ENCODE measurements at places on chromosomes 4 and X. TPM values are rescaled to one million over a fixed set of nuclear protein-coding genes. Genes with fewer than 3 reads are reported as not detected.

GRCh38 chr4:113881256-113881655, 98.2 kb downstream of the ARSJ start:
- H3K27me3 ChIP-seq, result no peaks in the 10 kb centered on the region
- no peaks in the 10 kb centered on the region for H3K4me1 ChIP-seq
- H3K4me3 ChIP-seq, result no peak overlapping the region

GRCh38 chr4:23931489-23931830, 41.6 kb upstream of the PPARGC1A start:
- DNase-seq, result no peak
- no peak overlapping the region for H3K4me3 ChIP-seq
- H3K36me3 ChIP-seq, result no peaks in the 10 kb centered on the region
- no peaks in the 10 kb centered on the region for H3K4me1 ChIP-seq
- H3K27ac ChIP-seq, result no peak overlapping the region
- no peaks in the 10 kb centered on the region for H3K27me3 ChIP-seq

GRCh38 chr4:123661080-123661737, 264.6 kb downstream of the SPRY1 start:
- no peak for DNase-seq
- no peaks in the 10 kb centered on the region for H3K4me1 ChIP-seq
- peaks cover 11% of the 10 kb centered on the region for H3K27me3 ChIP-seq
- H3K27ac ChIP-seq, result no peak overlapping the region
- H3K36me3 ChIP-seq, result peaks cover 7% of the 10 kb centered on the region

DNA sequence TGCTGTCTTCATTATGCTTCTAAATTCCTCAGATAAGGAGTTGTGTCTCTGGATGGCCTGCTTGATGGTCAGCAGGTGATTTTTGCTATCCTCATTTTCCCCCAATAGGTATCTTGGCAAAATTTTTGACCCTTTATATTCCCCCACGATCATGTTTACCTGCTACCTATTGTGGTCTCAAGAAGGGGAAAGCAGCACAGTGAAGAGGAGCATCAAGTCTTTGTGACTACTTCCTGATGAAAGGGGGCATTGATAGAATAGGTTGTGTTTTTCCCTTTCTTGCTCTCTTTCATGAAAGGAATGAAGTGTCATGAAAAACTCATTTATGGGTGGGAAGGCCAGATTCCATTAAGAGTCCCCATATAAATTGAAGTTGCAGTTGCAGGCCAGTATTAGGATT, 153.8 kb downstream of the KLF8 start:
- H3K36me3 ChIP-seq, result peaks cover 30% of the 10 kb centered on the region
- H3K27me3 ChIP-seq, result no peaks in the 10 kb centered on the region
- peaks cover 55% of the 10 kb centered on the region for H3K4me1 ChIP-seq
- peak overlapping the region; percentile 68 for H3K4me3 ChIP-seq
- no peak for DNase-seq

DNA sequence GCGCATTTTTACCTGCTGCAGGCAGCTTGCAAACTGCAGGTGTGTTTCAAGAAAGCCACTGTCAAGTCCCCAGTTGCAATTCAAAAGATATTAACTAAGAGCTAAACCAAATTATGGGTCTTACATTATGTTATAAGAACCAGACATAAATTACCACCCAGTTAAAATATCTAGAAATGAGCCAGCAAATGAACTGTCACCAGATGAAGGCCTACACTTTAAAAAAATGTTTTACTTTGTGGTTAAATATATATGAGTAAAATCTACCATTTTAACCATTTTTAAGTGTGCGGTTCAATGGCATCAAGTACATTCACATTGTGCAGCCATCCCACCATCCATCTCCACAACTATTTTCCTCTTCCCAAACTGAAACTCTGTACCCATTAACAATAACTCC, 32.0 kb upstream of the TMEM131L start:
- H3K27ac ChIP-seq, result peak overlapping the region; percentile 90
- H3K27me3 ChIP-seq, result peaks cover 3% of the 10 kb centered on the region
- H3K4me1 ChIP-seq, result peaks cover 47% of the 10 kb centered on the region
- H3K4me3 ChIP-seq, result peak overlapping the region; percentile 78

GRCh38 chr4:7060346-7061150, 7.3 kb downstream of the GRPEL1 start:
- H3K4me1 ChIP-seq, result peaks cover 27% of the 10 kb centered on the region
- H3K36me3 ChIP-seq, result peaks cover 60% of the 10 kb centered on the region
- H3K27ac ChIP-seq, result no peak overlapping the region
- H3K4me3 ChIP-seq, result no peak overlapping the region
- no peaks in the 10 kb centered on the region for H3K27me3 ChIP-seq

GRCh38 chrX:51851507-51852085, 41.8 kb upstream of the MAGED1 start:
- no peak overlapping the region for H3K27ac ChIP-seq
- peaks cover 4% of the 10 kb centered on the region for H3K4me1 ChIP-seq
- H3K4me3 ChIP-seq, result no peak overlapping the region
- H3K27me3 ChIP-seq, result no peaks in the 10 kb centered on the region
- H3K36me3 ChIP-seq, result peaks cover 39% of the 10 kb centered on the region

CYP2U1 gene
- 1.4 TPM for total RNA-seq

DNA sequence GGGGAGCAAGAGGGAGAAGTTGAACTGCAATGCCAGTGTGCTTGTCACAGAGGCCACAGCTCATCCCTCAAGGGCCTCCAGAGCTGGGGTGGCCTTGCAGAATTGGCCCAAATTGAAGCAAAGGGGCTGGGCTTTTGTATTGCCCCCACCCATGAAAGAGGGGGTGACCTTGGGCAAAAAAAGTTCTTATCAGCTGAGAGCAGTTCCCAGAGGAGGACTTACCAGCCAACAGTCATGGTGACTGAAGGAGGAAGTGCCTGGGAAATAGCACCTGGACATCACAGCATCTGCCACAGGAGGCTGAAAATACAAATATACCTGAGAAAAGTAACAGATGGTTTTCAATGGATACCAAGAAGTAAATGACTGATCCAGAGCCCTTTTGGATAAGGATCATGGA, 262.4 kb downstream of the MID1IP1 start:
- H3K4me1 ChIP-seq, result no peaks in the 10 kb centered on the region
- H3K36me3 ChIP-seq, result no peaks in the 10 kb centered on the region
- no peaks in the 10 kb centered on the region for H3K27me3 ChIP-seq
- H3K4me3 ChIP-seq, result no peak overlapping the region
- no peak for DNase-seq
- no peak overlapping the region for H3K27ac ChIP-seq

- H3K27me3 ChIP-seq, result peaks cover 9% of the 10 kb centered on the region
- DNase-seq, result no peak
- peak overlapping the region; percentile 84 for H3K4me3 ChIP-seq
- H3K4me1 ChIP-seq, result peaks cover 28% of the 10 kb centered on the region
- peak overlapping the region; percentile 27 for H3K27ac ChIP-seq
Observed at GRCh38 chr4:169756971-169757574, 671 bp downstream of the HPF1 start.

GRCh38 chr4:10656988-10657387, 27.6 kb downstream of the CLNK start:
- H3K4me3 ChIP-seq, result no peak overlapping the region
- no peaks in the 10 kb centered on the region for H3K36me3 ChIP-seq
- no peak overlapping the region for H3K27ac ChIP-seq
- H3K27me3 ChIP-seq, result peaks cover 5% of the 10 kb centered on the region

ATP2B3 gene
- total RNA-seq, result not detected

DNA sequence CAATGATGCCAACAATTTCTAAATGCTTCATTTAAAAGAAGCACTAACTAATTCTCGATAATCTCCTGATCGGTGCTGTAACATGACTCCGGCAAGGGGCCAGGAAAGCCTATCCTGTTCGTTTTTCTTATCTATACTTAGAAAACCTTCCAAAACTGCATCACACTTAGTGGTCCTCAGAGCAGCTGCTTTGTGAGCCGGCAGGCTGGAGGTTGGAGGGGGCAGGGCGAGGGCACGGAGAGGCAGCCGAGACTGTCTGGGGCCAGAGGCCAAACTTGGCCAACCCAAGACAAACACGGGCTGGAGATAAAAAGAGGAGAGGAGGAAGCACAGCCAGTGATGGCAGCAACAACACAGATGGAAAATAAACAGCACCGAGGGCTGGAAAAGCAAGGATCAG, 455.7 kb downstream of the BCOR start:
- H3K4me1 ChIP-seq, result peaks cover 4% of the 10 kb centered on the region
- no peak for DNase-seq
- H3K4me3 ChIP-seq, result no peak overlapping the region

DNA sequence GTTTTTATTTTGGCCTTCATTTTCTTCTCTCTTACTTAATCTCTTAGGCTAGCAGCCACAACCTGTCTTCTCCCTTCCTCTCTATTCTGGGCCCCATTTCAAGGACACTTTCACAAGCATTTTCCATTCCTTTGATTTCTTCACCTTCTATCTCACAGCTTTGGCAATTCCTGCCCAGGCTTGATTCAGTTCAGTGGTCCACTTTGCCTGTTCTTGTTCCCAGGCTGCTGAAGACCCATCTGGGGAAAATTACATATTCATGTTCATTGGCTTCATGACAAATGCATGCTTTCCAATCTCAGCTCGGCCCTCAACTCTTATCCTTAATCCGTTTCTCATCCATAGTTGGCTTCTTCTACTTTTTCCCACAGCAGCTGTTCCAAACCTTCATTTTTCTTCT, 38.7 kb upstream of the LPAR4 start:
- no peaks in the 10 kb centered on the region for H3K27me3 ChIP-seq
- no peaks in the 10 kb centered on the region for H3K4me1 ChIP-seq
- no peaks in the 10 kb centered on the region for H3K36me3 ChIP-seq

Measured in activated CD4-positive, alpha-beta memory T cell treated with anti-CD3 and anti-CD28 coated beads, Interleukin-2, amount 10 ng/mL, durations not matched to agents 7 days and 5 days (primary cell).